NCI-H1694 treated with DMSO at 0.1 percent for 48 hours (cell line): ENCODE measurements at places on chromosomes 12 and 14.

- no peak for DNase-seq
Measured at GRCh38 chr14:98725676-98726075, 546.3 kb downstream of the BCL11B start.

DNA sequence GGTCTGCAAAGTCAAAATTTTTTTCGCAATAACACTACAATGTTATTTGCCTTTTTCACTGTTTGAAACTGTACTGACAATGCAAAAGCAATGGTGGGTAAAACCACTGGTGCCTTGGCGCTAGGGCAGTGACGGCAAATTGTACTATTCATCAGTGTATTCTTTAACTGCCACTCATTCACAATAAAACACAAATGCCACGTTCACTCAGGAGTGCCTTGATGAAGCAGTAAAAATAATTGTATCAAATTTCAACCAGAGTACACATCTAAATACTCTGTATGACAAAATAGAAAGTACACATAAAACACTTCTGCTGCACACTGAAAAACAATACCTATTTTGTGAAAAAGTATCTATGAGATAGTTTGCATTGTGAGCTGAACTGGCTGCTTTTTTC lies 17.8 kb downstream of the DCAF5 start:
- DNase-seq, result no peak

GRCh38 chr14:64447876-64448670 lies 17.2 kb upstream of the AKAP5 start:
- no peak for DNase-seq

DNA sequence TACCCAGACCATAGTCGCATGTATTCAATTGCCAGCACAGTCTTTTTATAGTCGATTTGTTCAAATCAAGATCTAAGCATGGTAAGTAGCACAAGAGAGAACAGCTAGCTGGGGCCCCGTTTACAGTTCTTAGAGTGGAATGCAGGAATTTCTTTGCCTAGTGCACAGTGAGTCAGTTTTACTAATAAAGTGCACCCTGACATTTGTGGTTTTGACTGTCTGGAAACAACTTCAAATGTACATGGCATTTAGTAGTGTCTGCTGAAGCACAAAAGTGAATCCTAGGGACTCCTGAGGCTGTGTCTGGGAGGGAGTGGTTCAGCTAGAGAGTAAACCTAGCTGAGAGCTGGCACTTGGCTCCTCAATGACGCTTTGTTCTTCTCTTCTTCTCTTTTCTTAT lies 64.9 kb downstream of the TMX1 start:
- no peak for DNase-seq

- DNase-seq, result no peak
Measured at GRCh38 chr14:59664741-59665140, 88.1 kb upstream of the CCDC175 start.

DNA sequence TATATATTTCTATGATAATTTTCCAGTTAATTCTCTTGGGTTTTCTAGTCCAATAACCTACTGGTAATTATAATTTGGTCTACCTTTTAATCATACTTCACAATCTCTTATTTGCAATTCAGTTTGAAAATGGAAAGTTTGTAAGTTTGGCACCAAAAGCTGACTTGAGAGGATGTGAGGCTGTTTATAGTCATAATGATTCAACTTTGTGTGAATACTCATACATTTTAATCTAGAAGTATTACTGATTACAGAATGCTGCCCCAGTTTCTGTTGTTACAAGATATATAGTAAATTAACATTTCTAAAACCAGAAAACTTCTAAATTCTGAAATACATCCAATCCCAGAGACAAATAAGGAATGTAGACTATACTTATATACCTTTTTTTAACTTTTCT lies 158.2 kb downstream of the SLC38A4 start:
- DNase-seq, result no peak

DNA sequence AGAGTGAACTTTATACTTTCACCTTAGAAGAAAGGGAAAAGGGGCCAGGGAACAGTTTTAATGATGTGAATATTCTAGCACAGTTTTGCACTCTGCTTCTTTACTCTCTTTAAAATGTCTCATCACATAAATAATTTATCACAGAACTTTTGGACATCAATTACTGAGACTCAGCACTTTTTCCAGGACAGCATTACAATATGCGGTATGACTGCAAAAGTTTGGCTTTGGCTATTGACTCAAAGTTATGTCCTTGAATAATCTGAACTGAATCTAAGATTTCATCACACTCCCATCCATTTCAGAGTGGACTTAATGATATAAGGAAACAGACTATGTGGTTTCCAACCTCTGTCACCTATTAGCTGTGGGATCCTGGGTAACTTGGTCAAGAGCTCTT lies 11.7 kb downstream of the CCER1 start:
- DNase-seq, result no peak

- no peak for DNase-seq
Measured at GRCh38 chr12:122080149-122081082, 1.9 kb downstream of the MLXIP start.

DNA sequence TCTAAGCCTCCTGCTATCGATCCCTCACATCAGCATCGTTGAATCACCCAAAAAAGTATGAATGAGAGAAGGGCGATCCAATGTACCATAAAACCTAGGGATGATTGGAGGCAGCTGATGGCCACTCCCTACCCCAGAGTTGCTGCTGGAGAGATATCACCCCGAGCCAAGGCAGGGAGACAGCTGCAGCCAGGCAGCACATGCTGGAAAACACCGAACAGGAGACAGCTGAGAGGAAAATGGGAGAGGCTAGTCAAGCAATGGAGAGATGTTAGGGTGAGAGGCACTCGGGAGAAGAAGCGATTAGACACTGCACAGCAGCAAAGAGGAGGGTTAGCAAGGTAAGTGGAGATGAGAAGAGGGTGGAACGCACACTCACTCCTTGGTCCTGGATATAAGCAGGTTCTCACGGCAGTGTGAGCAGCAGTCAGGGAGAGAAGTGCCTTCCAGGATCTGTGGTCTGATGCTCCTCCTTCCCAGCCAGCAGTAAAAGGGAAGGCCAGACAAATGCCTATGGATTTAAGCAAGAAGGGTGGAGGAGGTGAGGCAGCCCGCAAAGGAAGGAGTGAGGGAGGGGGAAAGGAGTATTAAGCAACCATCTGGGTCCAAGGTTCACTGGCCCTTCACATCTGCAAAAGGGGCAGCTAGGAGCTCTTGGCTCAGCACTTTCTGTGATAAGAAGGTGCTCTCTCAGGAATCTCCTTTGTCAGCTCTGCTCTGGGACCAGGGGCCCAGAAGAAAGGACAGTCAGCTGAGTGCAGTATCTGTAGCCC lies at the start of gene SLC7A7:
Gene SLC7A7, minus strand, starts transcription at position 495 of the 773 bp plus-strand sequence. CDS start 2,037 bp downstream, outside the sequence.
- no peak for DNase-seq

DNA sequence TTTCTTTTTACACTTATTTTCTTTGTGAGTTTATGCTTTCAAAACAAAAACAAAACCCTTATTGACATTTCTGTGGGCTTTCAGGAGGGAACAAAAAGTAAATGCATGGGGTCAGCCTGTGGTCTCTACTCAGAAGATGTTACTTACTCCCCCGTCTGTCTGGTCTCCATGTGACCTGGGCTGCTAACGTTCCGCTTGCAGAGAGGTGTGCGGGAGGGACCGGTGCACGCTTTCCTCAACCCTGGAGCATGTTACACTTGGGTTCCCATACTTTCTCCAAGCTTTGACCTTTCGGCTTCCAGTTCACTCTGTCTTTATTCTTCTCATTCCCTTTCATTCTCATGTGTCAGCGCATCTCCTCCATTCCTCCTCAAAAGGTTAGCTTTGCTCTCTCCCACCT lies 36.5 kb downstream of the ZC3H14 start:
- no peak for DNase-seq

DNA sequence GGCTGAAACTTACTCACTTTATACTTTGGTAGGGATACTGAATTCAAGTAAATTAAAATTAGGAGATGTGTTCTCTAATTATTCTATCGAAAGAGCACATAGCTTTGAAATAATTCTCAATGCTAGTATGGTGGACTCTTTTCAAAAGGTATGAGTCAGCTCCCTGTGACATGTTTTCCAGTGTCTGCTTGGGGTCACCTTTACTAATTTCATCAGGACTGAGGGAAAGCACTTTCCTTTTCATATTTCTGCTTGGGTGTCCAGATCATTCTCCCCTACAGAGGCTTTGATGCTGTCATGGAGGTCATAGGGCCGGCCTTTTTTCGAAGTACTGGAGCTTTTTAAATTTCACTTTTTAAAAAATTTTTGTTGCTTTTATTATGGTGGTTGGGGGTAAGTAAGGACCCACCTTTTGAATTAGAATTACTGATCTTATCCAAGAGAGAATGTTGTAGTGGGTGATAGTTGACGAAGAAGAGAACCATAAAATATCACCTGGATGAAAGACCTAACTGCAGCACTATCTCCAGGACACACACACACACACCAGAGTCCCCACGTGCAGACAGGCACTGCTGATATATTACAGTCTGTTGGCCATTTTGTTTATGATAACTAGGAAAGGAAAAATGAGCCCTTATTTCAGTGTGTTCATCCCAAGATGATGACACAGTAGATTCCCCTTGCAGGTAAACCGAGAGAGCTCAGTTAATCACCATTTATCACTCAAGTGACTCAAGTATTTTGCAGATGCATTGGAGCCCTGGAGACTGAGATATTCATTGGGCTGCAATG lies 558.6 kb downstream of the DIO2 start:
- DNase-seq, result no peak

DNA sequence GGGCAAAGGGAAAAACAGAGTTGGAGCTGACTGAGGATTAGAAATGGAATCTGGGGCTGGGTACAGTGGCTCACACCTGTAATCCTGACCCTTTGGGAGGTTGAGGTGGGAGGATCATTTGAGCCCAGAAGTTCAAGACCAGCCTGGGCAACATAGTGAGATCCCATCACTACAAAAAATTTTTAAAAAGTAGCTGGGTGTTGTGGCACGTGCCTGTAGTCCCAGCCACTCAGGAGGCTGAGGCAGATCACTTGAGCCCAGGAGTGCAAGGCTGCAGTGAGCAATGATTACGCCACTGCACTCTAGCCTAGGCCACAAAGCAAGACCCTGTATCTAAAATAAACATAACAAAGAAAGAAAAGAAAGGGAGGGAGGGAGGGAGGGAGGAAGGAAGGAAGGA lies 14.9 kb upstream of the DCP1B start:
- DNase-seq, result no peak

DNA sequence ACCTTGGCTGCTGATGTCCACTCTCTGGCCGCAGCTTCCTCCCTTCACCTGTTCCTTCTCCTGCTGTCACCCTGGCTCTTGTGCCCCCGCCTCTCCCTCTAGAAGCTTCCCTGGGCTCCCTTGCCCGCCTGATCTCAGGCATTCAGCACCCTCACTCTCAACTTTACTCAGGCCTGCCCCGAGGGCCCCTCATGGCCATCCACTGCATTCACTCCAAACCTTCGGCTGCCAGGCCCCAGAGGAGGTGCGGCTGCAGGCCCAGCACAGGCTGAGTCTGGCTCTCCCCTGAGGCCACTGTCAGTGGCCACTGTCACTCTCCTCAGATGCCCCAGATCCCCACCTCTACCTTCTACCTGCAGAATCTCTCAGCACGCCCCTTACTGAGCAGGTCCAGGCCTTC lies 183.9 kb downstream of the ZFP36L1 start:
- DNase-seq, result no peak

- no peak for DNase-seq
Measured at GRCh38 chr14:65904988-65905387, 492.5 kb downstream of the FUT8 start.

DNA sequence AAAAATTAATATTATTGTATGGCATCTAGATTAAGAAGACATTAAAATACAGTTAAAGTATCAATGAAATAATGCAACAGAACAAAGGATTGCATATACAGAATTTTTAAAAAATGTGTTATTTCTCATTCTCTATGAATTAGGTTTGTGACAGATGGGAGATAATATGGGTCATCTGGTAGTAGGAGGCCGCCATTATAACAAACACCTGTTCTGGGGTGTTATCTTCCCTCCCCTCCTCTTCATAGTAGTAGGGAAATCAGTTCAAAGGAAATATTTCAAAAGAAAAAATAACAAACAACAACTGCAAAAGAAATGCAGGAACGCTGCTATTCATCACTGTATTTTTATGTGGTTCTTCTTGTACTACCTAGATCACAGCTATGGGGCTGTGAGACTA lies 187.0 kb upstream of the ATP2B1 start:
- no peak for DNase-seq

DNA sequence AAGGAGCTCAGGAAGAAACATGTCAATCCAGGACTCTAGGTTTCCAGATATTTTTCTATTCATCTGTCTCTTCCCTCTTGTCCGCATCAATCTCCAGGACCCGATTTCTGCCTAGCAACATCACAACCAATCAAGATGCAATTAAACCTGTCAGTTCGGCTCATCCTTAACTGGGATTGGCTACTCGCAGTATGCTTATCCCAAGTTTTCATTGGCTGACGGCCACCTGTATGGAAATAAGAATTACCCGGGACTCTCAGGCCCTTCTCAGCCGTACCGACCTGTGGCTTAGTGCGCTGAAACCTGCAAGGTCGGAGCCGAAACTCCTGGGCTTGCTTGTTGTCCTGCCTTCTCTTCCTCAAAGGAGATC lies 20.4 kb upstream of the ATP5MC2 start:
- DNase-seq, result peak; percentile 4

DNA sequence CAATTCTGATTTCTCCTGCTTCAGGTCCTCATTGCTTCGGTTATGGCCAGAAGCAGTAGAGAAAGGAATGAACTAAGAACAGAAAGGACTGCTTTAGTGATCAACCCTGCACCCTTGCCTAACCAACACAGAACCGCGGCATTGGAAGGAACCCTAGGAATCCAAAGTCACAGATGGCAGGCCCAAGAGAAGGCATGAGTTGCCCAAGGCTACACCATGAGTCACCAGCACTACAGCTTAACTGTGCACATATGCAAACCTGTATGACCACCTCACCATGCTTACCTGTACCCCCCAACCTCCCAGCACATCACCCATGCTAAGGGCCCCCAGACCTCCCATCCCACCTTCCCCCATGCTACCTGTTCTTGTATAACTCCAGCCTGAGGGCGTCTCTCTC lies 25.9 kb upstream of the BLTP3B start:
- DNase-seq, result no peak

DNA sequence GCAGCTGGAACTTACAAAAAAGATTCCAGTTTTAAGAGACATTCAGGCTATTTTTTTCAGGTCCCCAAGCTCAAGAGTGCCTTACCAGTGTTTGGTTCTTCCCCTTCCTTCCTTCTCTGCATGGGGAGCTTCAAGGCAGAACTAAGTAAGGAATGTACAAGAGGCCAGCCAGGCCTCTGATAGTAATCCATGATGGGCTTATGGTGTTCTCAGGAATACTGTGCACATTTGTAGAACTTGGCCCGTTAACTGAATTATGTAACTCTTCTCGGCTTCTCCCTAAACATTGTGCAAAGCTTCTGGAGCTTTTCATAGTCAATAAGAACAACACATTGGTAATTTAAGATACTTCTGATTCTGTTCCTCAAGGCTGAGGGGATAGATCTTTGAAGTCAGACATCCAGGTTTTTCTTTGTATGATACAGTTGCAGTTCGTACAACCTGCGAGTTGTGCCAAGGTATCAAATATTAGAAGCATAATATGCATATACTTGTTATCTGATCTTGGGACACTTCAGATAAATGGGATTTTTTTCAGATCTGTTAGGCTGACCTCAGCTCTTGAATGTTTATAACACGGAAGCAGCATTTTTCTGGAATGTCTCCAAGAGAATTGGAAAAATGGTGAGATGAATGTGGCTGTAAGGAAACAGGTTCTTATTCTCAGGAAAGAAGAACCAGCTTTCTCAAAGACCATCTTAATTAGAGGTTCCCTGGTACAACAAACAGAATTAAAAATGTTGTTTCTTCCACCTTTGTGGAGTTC lies 148.6 kb downstream of the ANO4 start:
- no peak for DNase-seq
